ENCODE measurements at places on chromosomes 5 and 9. TPM values are rescaled to one million over a fixed set of nuclear protein-coding genes. Genes with fewer than 3 reads are reported as not detected.

Gene CCL28
- total RNA-seq = 3.3 TPM

Gene DMRT3
- total RNA-seq = 0.74 TPM

Gene C5orf52
- total RNA-seq = not detected

Gene GAPT
- 1.3 TPM for total RNA-seq

DNA sequence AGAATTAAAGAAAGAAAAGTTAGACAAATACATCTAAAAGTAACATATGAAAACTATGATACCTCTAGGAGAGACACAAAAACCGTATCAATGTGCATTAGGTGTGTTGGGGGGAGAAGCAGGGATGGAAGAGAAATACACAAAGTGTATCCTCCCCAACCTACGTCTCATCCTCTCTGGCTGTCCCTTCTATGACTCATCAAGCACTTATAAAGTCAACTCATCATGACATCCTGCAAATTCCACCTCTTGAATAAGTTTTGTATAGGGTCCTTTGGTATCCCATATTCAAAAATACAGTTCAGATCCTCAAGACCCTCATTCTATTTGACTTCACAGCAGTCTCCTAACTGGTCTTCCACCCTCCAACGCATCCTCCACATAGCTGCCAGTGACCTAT lies 917.6 kb upstream of the DMAC1 start:
- DNase-seq = no peak

DNA sequence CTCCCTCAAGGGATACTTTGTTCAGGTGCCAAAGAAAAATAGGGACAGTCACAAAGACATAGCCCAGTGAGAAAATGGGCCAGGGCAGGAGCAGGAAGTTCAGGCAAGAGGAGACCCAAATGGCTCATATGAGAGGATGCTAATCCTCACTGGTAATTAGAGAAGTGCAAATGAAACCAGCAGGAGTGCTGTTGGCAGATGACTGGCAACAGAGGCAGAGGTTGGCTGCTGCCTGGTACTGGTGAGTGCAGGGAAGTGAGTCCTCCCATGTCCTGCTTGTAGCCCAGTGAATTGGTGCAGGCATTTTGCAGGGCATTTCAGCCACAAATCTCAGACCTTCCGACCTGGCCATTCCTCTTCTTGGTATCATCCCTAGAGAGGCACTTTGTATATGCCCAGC lies 23.5 kb downstream of the ODF2 start:
- DNase-seq = no peak

GRCh38 chr9:92850898-92851297 lies 26.9 kb downstream of the ZNF484 start:
- DNase-seq = no peak

DNA sequence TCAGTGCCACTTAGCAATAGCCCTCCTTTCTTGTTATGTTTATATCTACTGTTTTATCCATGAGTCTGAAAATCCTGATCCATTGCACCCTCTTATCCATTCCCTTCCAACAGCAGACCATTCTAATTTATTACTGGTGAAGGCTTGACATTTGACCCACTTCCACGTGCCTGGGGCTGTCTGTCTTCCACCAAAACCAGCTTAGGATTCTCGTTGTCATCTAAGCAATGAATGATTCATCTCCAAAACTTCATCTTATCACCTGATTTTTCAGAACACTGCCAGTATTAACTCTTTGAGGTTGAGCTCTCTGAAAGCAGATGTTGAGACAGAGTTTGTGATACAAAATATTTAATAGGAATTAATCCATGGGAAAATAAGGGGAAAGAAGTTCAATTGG lies 277.8 kb upstream of the FBXL7 start:
- no peak for DNase-seq

All from dorsolateral prefrontal cortex (tissue), 122 donors.